ENCODE measurements at places on chromosomes 6 and 20. TPM values are rescaled to one million over a fixed set of nuclear protein-coding genes. Genes with fewer than 3 reads are reported as not detected.

DNA sequence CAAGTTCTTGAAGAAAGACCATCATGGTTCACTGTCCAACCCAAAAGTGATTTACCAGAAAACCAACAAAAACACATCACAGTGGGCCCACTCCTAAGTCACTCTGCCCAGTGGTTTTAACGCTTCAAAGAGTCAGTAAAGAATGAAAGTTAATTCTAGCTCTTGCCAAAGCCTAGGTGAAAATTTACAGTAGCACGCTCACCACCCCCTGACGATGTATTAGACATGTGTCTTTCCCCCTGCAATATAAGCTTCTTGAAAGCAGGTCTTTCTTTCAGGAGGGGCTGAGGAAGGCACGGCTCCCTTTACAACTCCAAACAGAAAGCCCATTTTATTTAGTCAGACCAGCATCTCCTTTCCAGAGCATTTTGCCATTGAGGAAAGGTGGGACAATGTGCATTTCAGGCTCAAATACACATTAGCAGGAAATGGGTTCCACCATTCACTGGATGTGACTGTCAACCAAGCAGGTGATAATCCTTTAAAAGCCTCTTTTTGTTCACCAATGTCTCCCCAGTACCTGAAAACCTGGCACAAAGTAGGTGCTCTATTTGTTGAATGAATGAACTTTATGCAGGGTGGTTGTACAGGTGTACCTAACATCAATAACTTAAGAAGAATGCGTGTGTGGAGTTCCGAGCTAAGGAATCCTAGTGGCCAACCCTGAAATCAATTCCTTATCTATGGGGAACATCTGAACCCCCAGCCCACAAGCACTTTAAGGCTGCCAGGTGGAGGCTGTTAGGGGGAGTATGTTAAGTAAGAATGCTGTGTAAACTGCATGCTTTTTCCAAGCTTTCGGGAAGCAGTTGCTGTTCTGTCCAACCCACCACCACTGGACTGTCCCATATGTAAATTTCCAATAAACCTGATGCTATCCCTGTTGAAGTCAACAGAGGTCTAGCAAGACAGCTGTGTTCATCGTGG is 11.4 kb downstream of the EZR start:
- no peaks in the 10 kb centered on the region for H3K4me1 ChIP-seq
- H3K4me3 ChIP-seq: no peak overlapping the region
- H3K36me3 ChIP-seq: no peaks in the 10 kb centered on the region
- DNase-seq: no peak

GRCh38 chr6:138869398-138869797 is 73.5 kb downstream of the ECT2L start:
- H3K4me3 ChIP-seq: no peak overlapping the region
- peaks cover 16% of the 10 kb centered on the region for H3K4me1 ChIP-seq
- DNase-seq: no peak
- no peak overlapping the region for H3K27ac ChIP-seq
- H3K36me3 ChIP-seq: no peaks in the 10 kb centered on the region

- no peak for DNase-seq
- no peak overlapping the region for H3K4me3 ChIP-seq
- H3K27ac ChIP-seq: no peak overlapping the region
- H3K36me3 ChIP-seq: no peaks in the 10 kb centered on the region
- H3K4me1 ChIP-seq: peaks cover 17% of the 10 kb centered on the region
- no peaks in the 10 kb centered on the region for H3K27me3 ChIP-seq
These were observed 208.5 kb upstream of the CITED2 start for GRCh38 chr6:139582956-139583355.

DNA sequence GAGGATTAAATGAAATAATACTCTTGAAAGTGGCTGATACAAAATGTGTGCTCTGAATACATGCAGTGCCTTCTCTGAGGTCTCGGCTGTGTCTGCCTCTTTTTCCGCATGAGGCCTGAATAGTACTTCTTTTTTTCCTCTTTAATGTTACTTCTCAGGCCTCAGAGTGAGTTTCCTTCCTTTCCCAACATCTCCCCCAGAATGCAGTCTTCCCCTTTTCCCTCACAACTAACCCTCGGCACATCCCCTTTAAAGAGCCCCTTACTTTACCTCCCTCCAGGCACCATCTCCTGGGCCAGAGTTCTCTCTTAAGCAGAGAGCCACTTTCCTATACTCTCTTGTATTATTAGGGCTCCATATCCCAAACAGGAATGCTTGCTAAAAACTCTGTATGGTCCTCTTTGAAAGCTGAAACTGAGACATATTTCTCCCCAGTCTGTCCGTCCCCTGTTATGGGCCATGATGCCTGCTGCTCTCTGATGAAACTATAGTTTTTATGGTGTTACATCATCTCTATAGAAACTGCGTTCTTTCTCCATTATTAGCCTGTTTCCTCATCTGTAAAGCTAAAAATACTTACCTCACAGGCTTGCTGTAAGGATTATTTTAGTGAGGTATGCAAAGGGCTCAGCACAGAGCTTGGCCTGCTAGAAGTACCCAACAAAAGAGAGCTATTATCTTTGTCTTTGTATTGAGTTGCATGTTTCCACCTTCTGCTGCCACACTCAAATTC is 2.3 kb downstream of the PLAGL2 start:
- H3K4me1 ChIP-seq: peaks cover 54% of the 10 kb centered on the region
- peaks cover 7% of the 10 kb centered on the region for H3K36me3 ChIP-seq
- DNase-seq: no peak
- peak overlapping the region; percentile 34 for H3K27ac ChIP-seq
- no peaks in the 10 kb centered on the region for H3K27me3 ChIP-seq

The DDR1 gene
- 22.1 TPM for total RNA-seq

The FOXP4 gene
- total RNA-seq: 15.7 TPM

The CDH22 gene
- not detected for total RNA-seq

The RAD21L1 gene
- total RNA-seq: not detected

GRCh38 chr20:62155428-62156253 is 12.1 kb downstream of the SS18L1 start:
- no peak overlapping the region for H3K4me3 ChIP-seq
- no peaks in the 10 kb centered on the region for H3K4me1 ChIP-seq
- no peak overlapping the region for H3K27ac ChIP-seq
- H3K36me3 ChIP-seq: peaks cover 5% of the 10 kb centered on the region
- DNase-seq: no peak
- H3K27me3 ChIP-seq: no peaks in the 10 kb centered on the region

The TNNC2 gene
- total RNA-seq: not detected

The COL20A1 gene
- not detected for total RNA-seq

The EYA4 gene
- 3.0 TPM for total RNA-seq

- H3K36me3 ChIP-seq: no peaks in the 10 kb centered on the region
- no peaks in the 10 kb centered on the region for H3K4me1 ChIP-seq
- no peak overlapping the region for H3K4me3 ChIP-seq
- H3K27ac ChIP-seq: no peak overlapping the region
- H3K27me3 ChIP-seq: no peaks in the 10 kb centered on the region
- no peak for DNase-seq
These were observed 247.7 kb upstream of the PMEPA1 start for GRCh38 chr20:57957411-57958049.

- H3K4me3 ChIP-seq: no peak overlapping the region
- DNase-seq: no peak
- H3K4me1 ChIP-seq: no peaks in the 10 kb centered on the region
- no peak overlapping the region for H3K27ac ChIP-seq
- no peaks in the 10 kb centered on the region for H3K36me3 ChIP-seq
These were observed 41.6 kb upstream of the RPN2 start for GRCh38 chr20:37137547-37137946.

The IPCEF1 gene
- total RNA-seq: 3.8 TPM

The CNKSR3 gene
- 20.2 TPM for total RNA-seq

DNA sequence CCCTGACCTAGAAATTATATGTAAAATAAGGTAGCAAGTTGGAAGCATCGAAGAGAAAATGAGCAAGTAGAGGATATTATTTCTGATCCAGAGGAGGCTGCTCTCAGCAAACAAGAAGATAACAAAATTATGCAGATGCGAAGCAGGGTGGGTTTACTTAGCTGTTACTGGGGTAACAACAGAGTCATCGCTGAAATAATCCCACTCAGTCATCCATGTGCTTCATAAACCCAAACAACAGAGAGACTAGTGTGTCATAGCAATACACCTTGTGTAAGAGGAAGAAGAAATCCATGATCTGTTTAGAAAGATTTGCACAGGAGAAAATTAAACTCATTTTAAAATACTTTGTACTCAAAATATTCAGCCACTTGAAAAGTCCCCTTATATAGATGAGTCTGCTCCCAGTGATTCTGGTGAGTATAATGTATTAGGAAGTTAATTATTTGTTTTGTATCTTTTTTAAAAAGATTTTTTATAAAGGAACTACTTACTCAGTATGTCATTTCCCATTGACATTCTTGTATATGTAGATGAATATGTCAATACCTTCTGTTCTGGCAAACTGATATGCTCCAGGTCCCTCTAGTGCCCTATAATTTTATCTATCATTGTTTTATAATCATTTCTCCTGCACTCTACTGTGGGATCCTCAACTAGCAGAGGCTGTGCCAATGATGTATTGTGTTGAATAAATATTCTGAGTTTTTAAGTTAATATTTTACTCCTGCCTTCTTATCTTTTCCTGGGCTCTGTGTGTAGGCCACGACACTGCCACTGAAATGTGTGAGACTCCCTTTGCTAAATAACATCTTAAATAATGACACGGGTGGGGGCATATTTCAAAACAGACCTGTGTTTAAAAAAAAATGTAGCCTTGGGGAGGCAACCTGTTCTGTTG is 8.6 kb upstream of the HIVEP2 start:
- no peaks in the 10 kb centered on the region for H3K4me1 ChIP-seq
- H3K36me3 ChIP-seq: no peaks in the 10 kb centered on the region
- no peak overlapping the region for H3K27ac ChIP-seq
- H3K4me3 ChIP-seq: no peak overlapping the region
- DNase-seq: no peak

The CDH26 gene
- 2.5 TPM for total RNA-seq
